ENCODE measurements at places on chromosomes 1 and 21.
A peak's percentile ranks its signal among the peaks of the same experiment; 100 is the strongest.

DNA sequence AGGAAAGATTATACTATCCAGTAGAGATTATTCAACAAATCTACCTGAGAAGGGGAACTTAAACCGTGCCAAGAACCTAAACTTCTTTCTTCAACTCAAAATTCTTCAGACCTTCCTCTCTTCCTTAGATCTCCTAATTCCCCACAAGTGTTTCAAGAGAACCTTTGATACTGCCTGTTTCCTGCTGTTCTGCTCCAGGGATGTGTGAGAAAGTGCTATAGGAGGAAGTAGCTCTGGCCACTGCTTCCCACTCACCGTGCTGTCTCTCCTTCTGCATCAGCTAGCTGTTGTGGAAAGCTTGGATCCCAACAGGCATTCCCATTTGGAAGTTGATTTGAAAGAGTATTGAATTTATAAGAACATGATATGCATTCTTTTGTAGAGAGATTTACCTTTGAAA lies 4.5 kb upstream of the NOS1AP start:
- no peak for DNase-seq

DNA sequence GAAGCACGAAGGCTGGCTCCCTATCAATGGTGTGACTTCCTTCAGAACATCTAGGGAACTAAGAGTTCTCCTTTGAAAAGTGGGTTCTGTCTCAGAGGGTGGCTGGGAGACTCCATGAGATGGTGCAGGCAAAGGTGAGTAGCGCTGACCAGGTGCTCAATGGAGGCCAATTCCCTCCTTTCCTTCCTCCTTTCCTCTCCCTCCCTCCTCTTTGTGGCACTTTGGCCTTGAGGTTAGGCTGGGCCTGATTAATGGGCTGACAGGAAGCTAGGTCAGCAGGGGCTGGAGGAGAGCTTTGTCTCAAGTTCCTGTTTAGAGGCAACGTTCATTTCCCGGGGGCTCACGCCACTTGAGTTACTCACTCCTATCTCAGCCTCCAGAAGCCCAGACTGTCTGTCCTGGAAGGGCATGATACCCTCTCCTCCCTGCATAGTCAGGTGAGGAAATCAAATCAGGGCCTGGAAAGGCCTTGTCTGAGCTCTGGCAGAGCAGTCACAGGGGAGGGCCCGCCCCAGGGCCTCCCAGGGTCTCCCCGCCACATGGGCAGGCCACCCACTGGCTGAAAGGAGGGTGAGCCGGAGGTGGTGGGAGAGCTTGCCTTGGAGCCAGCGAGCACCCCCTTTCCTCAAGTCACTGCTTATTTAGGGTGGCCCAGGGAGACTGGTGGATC lies 58.4 kb upstream of the SSBP3 start:
- DNase-seq = no peak

GRCh38 chr21:37582590-37582989 lies 216.0 kb downstream of the DYRK1A start:
- peak; percentile 12 for DNase-seq

- no peak for DNase-seq
Observed at GRCh38 chr1:17168091-17168876, 36.6 kb upstream of the PADI1 start.

DNA sequence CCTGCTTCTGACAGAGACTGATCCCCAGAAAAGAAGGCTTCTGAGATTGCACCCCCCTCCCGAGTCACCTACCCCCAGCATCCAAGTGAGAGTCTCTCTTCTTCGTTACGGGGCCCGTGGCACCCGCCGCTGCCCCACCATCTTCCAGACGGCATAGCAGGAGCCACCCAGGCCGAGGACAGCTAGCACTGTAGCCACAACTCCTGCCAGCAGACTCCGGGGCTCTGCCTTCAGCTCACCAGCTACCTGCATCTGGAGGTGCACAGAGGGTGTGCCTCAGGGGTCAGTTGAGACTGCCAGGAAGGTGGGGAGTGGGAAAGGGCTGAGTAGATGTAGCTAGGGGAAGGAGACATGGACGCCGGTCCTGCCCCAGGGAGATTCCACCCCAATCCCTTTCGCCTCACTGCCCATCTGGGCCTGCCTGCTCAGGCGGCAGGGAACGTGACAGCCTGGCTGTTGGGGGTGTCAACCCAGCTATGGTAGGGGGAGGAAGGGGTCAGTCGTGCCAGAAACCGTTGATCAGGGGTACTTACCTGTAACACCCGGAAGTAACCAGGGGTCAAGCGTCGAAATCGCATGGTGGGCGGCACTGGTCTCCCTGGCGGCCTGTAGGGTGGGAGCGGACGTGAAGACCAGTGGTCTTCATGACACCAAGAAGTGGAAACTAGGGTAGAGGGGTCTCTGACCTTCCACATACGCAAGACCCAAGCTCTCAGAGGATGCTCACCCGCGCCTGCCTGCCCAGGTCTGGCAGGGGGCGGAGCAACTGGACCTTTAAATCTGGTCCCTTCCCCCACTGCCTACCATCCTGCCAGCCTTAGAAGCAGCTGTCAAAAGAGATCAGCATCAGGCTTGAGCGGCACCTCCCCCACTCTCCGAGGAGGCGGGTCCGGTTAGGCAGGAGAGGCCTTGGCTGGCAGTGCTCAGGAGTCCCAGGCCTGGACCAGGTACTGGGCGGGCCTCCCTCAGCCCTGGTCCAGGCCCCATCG lies at the start of gene ZNF593OS:
ZNF593OS (minus strand) TSS at position 749 of the 989 bp plus-strand sequence; CDS start at position 578, 171 bp downstream.
- no peak for DNase-seq

- no peak for DNase-seq
Observed at GRCh38 chr21:44574457-44575306, 1.2 kb downstream of the KRTAP10-4 start.

DNA sequence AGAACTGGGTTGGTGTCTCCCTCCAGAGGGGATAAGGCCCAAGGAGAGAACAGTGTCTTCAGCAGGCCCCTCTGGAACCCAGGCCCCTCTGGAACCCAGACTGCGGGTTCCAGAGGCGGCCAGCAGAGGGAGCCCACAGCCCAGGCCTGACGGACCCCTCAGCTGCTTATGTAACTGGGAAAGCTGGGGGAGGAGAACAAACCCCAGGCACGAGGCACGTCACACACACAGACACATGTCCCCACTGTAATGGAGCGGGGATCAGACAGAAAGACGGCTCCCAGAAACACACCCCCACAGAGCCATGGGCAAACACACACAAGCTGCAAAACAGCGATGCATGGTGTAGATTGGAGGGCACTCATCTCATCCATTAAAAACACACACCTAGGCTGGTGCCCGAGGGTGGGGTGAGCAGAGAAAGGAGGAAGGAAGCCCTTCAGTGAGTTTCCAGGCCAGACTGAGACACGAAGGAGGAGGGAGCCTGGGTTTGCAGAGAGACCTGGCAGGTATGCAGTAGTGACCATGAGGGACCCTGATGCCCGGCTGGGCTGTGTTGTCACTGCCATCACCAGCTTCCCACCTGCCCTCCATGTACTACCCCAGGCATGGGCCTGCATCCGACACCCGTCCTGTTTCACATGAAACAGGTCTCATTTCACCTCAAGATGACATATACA lies 2.8 kb upstream of the IGSF8 start:
- peak; percentile 61 for DNase-seq

DNA sequence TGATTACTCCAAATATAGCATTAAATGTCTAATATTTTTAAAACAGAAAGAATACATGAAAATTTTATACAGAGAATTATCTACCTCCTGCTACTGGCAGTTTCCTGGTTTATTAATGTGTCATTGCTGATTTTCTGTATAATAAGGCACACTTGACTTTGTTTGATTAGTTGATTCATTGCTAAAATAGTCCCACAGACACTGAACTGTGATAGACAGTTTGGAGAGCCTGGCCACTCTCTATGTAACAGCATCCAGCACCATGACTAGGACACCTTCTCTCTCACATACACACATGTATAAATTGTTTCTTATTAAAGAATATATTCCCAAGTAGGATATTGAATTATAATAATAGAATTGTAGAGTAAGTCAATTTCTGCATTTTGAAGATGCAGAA lies 368.5 kb upstream of the SNX7 start:
- DNase-seq = no peak

DNA sequence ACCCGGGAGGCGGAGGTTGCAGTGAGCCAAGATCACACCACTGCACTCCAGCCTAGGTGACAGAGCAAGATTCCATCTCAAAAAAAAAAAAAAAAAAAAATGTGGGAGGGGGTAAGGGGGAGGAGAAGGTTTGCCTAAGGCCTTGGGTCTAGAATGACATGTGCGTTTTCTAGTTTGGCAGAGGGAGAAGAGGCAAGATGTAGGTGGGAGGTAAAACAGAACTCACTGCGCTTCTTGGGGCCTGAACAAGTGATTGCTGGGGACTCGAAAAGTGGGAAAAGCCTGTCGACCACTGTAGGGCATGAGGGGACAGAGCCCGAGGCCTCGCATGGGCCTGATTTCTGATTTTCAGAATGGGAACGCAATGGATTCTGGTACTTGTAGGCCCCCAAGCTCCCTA lies 19.9 kb downstream of the RUNX3 start:
- DNase-seq = no peak

DNA sequence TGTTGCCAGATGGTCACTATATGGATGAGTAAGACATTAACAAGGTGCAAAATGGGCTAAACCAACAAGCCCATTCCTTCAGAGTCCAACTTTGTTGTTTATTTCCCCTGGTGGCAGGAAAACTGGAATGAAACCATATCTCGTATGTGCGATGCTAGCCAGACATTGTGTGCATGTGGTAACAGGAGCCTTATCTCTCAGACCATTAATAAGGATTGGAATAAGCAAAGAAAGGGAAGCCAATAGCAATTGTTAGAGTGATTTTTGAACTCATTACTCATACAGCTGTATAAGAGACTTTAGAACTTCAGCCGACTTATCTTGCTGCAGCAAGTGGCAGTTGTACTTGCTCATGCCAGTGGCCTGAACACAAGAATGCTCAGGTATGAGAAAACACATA lies 30.0 kb upstream of the HMCN1 start:
- DNase-seq = no peak

DNA sequence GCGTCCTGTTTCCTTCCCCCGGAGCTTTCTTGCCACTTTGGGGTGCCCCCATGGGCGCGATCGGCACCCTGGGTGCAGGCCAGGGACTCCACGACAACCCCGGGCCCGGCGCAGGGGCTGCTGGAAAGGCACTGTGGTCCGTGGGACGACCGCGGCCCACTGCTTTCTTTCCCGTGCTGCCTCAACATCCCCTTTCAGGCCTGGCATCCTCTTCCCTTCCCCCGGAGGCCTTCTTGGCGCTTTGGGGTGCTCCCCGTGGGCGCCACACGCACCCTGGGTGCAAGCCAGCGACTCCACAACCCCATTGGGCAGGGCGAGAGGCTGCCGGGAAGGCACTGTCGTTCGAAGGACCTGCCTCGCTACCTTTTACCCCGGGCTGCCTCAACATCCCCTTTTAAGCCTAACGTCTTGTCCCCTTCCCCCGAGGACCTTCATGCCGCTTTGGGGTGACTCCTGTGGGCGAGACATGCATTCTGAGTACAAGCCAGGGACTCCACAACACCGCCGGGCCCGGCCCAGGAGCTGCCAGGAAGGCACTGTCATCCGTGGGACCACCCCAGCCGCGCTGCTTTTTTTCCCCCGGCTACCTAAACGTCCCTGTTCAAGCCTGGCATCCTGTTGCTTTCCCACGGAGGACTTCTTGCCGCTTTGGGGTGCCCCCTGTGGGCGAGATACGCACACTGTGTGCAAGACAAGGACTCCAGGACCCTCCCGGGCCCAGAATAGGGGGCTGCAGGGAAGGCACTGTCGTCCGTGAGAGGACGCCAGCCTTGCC lies 137.8 kb downstream of the LIPI start:
- DNase-seq = no peak

DNA sequence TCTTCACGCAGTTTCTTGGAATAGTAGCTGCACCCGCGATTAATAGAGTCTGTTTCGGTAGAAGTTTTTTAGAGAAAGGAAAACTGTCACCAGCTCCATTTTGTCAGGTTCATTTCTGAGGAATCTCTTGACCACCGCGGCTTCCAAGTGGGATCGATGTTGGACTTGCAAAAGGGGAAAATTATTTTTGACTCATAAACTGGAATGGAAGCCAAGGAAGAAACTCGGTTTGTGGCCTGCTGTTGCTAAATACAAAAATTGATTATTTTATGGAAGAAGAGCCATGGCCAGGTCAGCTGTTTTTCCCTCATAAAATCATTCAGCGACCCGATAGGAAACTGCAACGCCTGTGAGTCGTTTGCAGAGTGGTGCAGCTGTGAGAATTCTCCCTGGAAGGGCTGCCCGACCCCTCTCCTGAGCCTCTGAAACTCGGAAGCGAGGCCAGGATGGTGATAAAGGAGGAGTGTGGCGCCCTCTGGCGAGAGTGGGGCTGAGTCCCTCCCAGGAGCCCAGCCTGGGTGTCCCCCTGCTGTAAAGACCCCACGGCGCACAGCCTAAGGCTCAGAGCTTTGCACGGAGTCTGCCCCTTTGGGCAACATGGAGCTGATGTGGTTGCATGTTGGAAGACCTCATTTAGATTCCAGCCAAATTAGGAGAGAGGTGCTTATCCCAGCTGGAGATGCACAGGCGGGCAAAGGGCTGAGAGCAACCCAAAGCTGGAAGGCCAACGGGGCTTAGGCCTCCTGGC lies 83.6 kb upstream of the SLC25A33 start:
- DNase-seq = peak; percentile 53

DNA sequence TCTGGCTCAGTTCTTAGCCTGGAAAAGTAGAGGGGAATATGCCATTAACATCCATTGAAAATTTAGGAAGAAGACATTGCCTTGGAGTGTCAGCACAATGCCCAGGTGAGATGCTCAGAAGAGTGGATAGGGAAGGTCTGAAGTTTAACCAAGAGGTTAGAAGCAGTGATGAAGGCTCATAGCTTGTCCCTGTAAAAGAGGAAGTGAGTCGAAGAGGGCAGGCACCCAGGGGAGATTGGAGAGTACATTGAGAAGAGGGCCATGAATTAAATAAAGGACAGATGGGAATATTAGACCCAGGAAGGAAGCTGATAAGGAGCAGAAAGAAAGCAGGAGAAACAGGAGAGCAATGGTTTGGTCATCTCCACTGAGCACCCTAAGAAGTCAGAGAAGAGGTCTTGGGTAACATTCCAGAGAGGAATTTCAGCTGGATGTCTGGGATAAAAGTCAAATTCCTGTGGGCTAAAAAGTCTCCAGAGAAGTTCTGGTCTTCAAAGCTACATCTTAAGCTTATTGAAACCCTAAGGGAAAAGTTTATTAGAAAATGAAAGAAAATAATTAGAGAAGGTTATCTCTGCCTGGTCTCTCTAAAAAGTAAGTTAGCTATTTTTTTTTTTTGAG lies 17.3 kb downstream of the C8B start:
- DNase-seq = no peak

- no peak for DNase-seq
Observed at GRCh38 chr1:233121947-233122559, 171.6 kb downstream of the NTPCR start.

DNA sequence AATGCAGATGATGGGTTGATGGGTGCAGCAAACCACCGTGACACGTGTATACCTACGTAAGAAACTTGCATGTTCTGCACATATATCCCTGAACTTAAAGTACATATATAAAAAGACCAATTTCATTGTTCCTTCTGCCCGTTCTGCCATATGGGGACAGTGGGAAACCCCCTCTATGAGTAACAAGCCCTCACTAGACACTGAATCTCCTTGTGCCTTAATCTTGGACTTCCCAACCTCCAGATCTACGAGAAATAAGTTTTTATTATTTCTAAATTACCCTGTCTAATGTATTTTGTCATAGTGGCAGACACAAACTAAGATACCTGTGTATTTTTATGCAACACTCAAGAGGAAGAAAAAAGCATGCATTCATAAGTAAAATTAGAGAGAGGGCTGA lies 10.0 kb downstream of the GBP7 start:
- no peak for DNase-seq

- DNase-seq = no peak
Observed at GRCh38 chr1:228334226-228334935, 72.3 kb downstream of the TRIM11 start.
